ENCODE measurements at places on chromosomes 7 and 10. TPM values are rescaled to one million over a fixed set of nuclear protein-coding genes. Genes with fewer than 3 reads are reported as not detected.

GRCh38 chr7:48109848-48110663 is 21.0 kb downstream of the UPP1 start:
- H3K4me3 ChIP-seq = no peak overlapping the region
- peaks cover 22% of the 10 kb centered on the region for H3K4me1 ChIP-seq
- peaks cover 35% of the 10 kb centered on the region for H3K36me3 ChIP-seq
- peak; percentile 78 for DNase-seq
- H3K27me3 ChIP-seq = no peaks in the 10 kb centered on the region

MEOX2 gene
- total RNA-seq = not detected

- DNase-seq = peak; percentile 52
- H3K4me1 ChIP-seq = no peaks in the 10 kb centered on the region
- peaks cover 26% of the 10 kb centered on the region for H3K27me3 ChIP-seq
- no peaks in the 10 kb centered on the region for H3K36me3 ChIP-seq
- H3K27ac ChIP-seq = no peak overlapping the region
Measured at GRCh38 chr10:70537398-70538194, 59.0 kb downstream of the PALD1 start.

GRCh38 chr10:75528392-75528791 is 97.0 kb downstream of the LRMDA start:
- H3K27me3 ChIP-seq = no peaks in the 10 kb centered on the region
- no peaks in the 10 kb centered on the region for H3K36me3 ChIP-seq
- DNase-seq = peak; percentile 7
- no peak overlapping the region for H3K4me3 ChIP-seq

- no peaks in the 10 kb centered on the region for H3K36me3 ChIP-seq
- no peaks in the 10 kb centered on the region for H3K4me1 ChIP-seq
- H3K4me3 ChIP-seq = no peak overlapping the region
- H3K27me3 ChIP-seq = no peaks in the 10 kb centered on the region
- H3K27ac ChIP-seq = no peak overlapping the region
Measured at GRCh38 chr7:18685971-18686370, 190.4 kb downstream of the HDAC9 start.

DNA sequence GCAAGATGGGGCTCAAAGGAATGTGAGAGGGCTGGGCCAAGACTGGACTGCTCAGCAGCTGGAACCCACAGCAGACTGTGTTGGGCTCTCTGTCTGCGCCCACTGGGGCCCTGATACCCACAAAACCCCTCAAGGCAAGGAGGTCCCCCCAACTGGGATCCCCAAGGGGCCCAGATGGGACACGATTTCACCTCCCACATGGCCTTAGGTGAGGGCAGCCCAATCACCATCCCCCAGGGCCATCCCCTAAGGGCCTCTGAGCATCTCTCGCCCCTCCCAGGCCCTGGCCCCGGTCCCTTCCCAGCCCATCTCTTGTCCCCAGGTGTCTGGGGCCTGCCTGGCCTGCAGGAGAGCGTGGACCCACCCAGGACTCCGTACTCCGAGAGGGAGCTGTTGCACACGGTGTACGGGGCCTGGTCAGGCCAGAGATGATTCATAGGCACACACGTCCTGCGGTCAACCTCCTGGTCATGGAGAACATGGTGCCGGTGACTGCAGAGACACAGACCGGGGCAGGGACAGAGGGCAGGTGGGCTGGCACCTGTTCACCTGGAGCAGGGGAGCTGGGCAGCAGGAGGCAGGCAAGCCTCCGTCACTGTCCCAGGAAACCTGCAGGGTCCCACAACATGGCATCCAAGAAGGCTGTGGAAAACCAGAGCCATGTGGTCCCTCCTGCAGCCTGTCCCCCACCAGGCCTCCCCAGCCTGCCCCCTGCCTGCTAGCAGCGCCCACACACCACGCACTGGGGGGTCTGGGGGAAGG is 21.6 kb downstream of the OGDHL start:
- H3K4me3 ChIP-seq = no peak overlapping the region
- H3K27me3 ChIP-seq = no peaks in the 10 kb centered on the region
- no peak overlapping the region for H3K27ac ChIP-seq
- DNase-seq = no peak
- H3K36me3 ChIP-seq = no peaks in the 10 kb centered on the region
- no peaks in the 10 kb centered on the region for H3K4me1 ChIP-seq

GALNT17 gene
- total RNA-seq = not detected

GRCh38 chr7:66682350-66683093 is 53.8 kb downstream of the KCTD7 start:
- H3K27ac ChIP-seq = peak overlapping the region; percentile 95
- H3K27me3 ChIP-seq = no peaks in the 10 kb centered on the region
- peaks cover 10% of the 10 kb centered on the region for H3K4me1 ChIP-seq
- peak overlapping the region; percentile 85 for H3K4me3 ChIP-seq
- H3K36me3 ChIP-seq = peaks cover 29% of the 10 kb centered on the region

GRCh38 chr10:43216931-43217562 is 49.8 kb downstream of the RASGEF1A start:
- H3K27me3 ChIP-seq = no peaks in the 10 kb centered on the region
- H3K27ac ChIP-seq = no peak overlapping the region
- DNase-seq = no peak
- H3K36me3 ChIP-seq = no peaks in the 10 kb centered on the region
- no peak overlapping the region for H3K4me3 ChIP-seq

GRCh38 chr10:127506094-127506493 is 43.0 kb upstream of the NPS start:
- no peak overlapping the region for H3K27ac ChIP-seq

GRCh38 chr7:41437257-41438196 is 265.4 kb downstream of the INHBA start:
- no peak overlapping the region for H3K4me3 ChIP-seq
- no peak overlapping the region for H3K27ac ChIP-seq
- no peaks in the 10 kb centered on the region for H3K27me3 ChIP-seq
- peaks cover 17% of the 10 kb centered on the region for H3K4me1 ChIP-seq
- H3K36me3 ChIP-seq = no peaks in the 10 kb centered on the region

DNA sequence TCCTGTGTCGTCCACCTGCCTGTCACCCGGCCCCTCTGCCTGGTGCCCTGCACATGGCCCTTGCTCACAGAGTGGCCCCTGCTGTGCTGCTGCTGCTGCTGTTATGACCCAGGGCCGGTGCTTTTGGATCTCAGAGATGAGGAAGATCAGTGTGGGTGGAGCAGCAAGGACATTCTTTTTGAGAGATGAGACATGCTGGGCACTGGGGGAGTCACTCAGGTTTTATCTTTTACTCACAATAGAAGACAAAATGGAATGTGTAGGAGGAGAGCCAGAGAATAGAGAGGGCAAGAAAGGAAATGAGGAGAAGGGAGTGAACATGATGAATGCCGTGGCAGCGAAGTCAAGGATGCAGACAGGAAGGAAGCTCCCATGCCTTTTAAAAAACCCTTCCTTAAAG is 611.5 kb upstream of the DPP6 start:
- H3K4me3 ChIP-seq = no peak overlapping the region
- no peaks in the 10 kb centered on the region for H3K4me1 ChIP-seq
- no peak for DNase-seq
- H3K36me3 ChIP-seq = no peaks in the 10 kb centered on the region
- H3K27ac ChIP-seq = no peak overlapping the region
- no peaks in the 10 kb centered on the region for H3K27me3 ChIP-seq

PPP1R3A gene
- not detected for total RNA-seq

CARD11 gene
- total RNA-seq = not detected

CALHM1 gene
- not detected for total RNA-seq

CH25H gene
- total RNA-seq = not detected

LAMB4 gene
- total RNA-seq = not detected
